ENCODE measurements at places on chromosomes 16 and 17.

- DNase-seq: no peak
Measured at GRCh38 chr17:5893741-5894140, 176.4 kb upstream of the WSCD1 start.

DNA sequence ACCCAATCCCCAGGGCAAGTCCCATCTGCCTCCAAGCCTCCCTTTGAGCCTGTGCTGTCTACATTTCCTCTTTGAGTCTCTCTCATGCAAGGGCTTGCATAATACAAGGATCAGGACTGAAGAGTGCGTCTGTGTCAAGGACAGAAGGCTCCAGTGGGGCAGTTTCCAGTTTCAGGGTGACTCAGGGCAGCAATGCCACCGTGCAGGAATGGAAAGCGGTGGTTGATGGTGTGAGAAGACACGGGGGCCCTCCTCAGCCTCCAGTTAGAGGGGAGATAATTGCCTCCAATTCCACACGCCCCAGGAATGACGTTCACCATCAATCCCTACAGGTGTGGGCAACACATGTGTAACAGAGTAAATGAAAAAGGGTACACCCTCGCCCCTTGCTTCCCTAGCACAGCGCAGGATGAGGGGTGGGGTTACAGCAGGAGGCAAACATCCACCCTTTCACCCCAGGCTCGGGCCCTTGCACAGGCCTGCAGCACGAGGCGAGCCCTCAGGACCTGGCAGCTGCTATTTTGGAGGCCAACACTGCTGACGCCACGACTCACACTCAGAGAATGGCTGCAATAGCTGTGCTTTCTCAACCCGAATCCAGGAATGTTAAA lies 24.8 kb upstream of the SLC25A19 start:
- DNase-seq: peak; percentile 42

- DNase-seq: no peak
Measured at GRCh38 chr17:2435181-2435741, 34.4 kb upstream of the MNT start.

DNA sequence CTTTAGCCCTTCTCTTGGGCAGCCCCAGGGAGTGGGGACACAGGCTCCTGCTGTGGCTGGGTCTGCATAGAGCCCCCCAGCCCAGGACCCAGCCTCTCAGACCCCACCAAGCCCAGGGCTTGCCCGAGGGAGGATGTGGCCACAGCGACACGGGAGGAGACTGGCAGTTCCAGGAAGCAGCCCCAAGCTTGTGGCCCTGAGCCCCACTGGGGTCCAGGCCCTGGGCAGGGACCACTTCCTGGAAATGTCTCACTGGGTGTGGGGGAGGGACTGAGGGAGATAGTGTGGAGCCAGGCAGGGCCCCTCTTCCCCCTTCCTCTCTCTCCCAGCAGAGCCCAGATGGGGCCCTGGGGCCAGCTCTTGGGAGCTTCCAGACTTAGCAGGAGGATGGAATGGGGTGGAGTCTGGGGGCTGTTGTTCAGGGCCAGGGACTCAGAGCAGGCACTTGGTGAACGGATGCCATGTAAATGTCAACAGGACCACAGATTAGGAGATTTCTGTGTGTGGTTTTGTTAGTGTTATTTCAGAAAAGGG lies 35.3 kb downstream of the ADGRG5 start:
- DNase-seq: no peak

DNA sequence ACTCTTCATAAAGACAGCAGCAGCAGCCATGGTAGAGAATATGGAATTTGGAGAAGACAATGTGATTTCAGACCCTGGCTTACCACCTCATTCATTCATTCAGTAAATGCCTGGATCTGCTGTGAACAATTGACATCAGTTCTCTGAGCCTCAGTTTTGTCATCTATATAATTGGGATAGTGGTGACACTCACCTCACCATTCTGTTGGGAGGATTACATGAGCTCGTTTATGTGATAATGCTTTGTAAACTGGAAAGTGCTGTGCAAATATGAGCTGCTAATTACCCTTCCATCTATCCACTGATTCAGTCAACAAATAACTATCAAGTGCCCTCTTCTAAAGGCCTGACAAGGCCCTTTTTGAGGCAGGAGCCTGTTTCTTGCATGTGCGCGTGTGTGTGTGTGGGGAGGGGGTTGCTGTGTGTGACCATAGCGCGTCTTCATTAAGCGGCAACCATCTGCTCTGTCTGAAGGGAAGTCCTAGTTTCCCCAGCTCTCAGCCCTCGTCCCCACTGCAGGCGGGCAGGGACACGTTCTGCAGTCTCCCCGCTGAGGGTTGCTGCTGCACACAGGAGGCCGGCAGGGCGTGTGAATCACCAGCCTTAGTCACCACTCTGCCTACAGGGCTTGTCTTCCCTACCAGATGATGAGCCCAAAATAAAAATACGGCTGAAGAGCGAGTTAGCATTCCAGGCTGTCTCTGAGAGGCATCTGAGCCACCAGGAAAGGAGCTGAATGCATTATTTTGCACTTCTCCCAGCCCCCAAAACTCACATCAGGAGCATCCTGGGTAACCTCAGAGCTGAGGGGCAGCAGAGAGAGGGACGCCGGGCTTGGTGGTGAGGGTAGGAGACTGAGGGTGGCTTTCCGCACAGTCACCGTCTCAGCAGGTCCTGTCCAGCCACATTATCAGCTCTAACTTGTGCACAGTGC lies 19.9 kb downstream of the ARL4D start:
- peak; percentile 65 for DNase-seq

DNA sequence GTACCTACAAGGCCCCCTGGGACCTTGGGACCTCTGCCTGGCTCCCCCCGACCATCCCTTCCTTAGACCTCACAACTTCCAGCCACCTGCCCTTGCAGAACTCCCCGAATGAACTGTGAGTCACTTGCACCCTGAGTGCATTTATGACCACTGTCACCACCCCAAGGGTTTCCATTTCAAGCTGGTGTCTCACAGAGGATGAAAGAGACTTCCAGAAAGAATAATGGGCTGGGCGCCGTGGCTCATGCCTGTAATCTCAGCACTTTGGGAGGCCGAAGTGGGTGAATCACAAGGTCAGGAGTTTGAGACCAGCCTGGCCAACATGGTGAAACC lies 124.5 kb upstream of the CIBAR2 start:
- no peak for DNase-seq

- DNase-seq: no peak
Measured at GRCh38 chr17:36661047-36661666, 59.8 kb downstream of the MRM1 start.

DNA sequence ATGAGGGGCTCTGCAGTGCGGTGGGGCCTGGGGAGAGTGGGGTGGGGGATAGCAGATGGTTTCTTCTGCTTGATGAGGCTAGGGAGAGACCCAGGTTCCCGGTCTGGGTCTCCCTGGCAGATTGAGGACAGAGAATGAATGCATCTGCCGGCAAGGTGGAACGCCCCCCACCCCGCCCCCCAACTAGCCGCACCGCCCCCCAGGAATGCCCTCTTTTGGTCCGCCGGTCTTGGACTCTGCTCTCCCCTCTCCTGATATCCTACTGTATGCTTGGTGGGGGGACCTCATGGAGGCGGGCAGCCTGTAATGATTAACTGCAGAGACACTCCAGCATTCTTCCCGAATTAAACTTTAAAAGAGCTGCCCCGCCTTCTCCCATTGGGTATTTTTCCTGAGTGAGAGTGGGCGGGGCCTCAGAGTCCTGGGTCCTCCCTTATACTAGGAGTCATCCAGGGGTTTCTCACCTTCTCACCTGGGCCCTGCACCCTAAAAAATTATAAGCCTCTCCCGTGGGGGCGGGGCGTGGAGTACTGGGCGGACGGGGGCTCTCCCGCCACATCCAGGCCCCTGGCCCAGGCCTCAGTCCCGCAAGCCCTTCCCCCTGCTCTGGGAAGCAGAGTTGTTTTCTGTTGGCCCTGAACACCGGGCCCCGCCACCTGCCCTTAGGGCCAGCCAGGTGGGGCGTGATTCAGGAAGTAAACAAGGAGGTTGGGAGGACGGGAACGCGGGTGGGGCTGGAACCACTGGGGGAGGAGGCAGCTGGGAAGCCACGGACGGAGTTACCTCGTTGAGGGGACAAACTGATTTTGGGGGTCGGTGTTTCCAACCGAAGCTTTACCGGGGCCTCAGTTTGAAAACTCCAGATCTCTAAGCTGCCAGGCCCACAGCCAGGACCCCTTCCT lies 1.5 kb downstream of the GRB7 start:
- no peak for DNase-seq

DNA sequence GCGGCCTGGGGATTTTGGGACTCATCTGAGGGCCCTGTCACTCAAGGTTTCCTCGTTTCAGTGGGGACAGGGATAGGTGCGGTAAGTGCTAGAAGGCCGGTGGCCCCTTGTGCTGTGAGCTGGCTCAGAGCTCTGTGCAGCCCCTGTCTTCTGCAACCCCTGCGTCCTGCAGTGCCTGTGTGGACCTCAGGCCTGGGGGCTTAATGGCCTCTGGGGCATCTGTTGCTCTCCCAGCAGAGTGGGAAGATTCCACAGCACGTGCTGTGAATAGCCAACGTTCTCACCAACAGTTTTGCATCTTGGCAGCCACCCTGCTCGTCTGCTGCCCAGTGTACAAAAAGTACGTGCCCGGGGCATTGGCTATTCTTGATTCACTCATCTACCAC lies 4.9 kb downstream of the FOXC2 start:
- no peak for DNase-seq

All from psoas muscle (tissue), 8 donors.